GDM1 (cell line): ENCODE measurements at places on chromosomes 6 and 20.

- no peak for DNase-seq
Measured at GRCh38 chr20:623704-624103, 13.6 kb upstream of the TCF15 start.

DNA sequence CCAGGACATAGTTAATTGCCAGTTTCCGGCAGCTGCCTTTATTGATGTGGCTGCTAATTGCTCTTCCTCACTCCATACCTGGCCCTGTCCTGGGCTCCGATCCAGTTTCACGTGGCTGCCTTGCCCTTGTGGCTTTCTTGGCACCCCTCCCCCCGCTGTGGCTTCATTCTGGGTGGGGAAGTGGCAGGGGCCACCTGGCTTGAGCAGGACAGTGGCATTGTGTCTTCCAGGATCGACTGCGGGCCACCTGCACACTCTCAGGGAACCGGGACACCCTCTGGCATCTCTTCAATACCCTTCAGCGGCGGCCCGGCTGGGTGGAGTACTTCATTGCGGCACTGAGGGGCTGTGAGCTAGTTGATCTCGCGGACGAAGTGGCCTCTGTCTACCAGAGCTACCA, 10.8 kb downstream of the MAVS start:
- DNase-seq = no peak

DNA sequence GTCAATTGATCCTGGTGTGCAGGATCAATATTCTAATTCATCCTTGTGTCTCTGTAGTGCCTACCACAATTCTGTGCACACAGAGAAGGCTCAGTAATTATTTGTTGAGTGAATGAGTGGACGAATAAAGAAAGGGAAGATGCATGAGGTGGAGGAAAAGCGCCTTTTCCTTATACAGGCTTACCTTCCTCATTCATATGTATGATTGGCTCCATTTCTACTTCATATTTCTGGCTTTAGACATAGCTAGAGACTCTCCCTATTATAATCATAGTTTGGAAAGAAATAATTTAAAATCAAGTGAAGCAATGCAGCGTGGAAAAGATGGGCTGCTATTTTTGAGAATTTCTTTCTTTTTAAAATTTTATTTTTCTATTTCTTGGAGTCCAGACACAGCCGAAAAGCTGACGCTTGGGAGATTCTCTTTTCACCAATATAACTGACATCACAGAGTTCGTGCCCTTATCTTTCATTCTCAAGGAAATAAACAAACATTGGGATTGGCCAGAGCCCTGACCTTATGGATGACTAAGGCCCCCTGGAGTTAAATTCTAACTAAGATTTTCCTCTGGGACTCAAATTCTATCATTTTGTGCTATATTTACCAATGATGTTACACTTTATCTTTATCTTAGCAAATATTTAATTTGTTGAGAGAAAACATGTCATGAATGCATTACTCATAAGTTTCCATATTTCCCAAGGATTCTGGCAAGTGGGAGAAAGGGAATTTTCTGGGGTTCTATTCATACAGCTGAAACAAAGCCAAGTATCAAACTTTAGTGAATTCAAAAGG, 48.1 kb downstream of the PRL start:
- no peak for DNase-seq

- DNase-seq = peak; percentile 1
Measured at GRCh38 chr6:130027948-130028347, 9.6 kb downstream of the L3MBTL3 start.

DNA sequence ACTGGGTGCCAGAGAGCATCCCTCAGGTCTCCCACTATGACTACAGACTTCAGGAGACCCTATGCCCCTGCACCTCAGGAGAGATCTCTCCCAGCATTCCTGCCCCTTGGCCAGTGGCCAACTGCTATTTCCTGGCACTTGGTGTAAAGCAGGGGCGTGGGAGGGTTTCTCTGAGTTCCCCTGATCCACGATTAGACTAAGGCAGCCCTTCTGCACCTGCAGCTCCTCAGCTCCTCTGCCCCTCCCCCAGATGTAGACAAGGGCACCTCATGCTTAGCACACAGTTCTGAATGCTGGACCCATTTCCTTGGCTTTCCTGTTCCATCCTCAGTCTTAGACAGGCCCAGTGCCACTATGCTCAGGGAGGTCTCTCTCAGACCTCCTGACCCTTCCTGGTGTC, 28.6 kb downstream of the EDN1 start:
- DNase-seq = no peak

GRCh38 chr6:146871611-146872425, 273.0 kb downstream of the ADGB start:
- no peak for DNase-seq

- DNase-seq = no peak
Measured at GRCh38 chr6:109325400-109325801, 56.9 kb downstream of the CD164 start.

DNA sequence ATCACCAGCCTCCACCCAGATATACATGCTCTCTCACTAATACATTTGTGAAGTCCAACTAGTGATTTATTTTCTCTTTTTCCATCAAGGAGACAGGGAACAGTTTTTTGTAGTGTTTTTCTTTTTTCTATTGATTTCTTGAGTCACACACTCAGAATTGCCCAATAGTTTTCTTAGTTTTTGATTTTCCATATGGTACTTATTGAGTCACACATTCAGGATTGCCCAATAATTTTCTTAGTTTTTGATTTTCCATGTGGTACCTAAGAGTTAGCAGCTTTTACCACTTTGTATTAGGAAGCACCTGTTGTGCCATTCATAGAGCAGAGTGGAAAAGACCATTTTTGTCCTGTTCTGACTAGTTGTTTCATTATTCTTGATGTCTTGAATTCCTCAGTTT, 1268.8 kb downstream of the EPHA7 start:
- DNase-seq = no peak

- DNase-seq = no peak
Measured at GRCh38 chr20:40286975-40287531, 402.0 kb downstream of the MAFB start.

DNA sequence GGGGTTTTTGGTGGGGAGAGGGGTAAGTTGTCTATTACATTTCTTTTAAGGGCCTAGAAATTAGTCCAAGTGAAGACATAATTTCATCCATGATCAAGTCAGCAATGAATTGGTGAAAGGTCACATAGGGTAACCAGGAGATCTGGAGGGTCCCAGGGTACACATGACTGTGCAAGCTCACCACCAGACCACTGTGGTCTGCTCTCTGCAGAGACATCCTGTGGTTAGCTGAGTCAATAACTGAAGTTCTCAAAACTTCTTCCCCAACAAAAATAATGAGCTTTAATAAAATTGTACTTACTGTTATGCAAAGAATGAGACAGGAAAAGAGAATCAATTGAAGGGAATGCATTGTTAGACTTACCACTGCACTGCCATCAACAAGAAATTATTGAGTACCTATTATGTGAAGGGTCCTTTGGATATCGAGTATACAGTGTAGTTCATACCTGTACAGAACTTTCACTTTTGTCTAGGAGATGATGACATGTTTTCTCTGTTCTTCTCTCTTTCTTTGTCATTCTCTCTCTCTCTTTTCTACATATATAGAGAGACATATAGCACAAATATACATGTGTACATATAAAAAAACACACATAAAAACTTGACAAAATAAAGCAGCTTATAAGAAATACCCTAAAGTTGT, 209.8 kb downstream of the GJA1 start:
- DNase-seq = peak; percentile 77

- no peak for DNase-seq
Measured at GRCh38 chr20:4158466-4159050, 143.2 kb upstream of the RNF24 start.

DNA sequence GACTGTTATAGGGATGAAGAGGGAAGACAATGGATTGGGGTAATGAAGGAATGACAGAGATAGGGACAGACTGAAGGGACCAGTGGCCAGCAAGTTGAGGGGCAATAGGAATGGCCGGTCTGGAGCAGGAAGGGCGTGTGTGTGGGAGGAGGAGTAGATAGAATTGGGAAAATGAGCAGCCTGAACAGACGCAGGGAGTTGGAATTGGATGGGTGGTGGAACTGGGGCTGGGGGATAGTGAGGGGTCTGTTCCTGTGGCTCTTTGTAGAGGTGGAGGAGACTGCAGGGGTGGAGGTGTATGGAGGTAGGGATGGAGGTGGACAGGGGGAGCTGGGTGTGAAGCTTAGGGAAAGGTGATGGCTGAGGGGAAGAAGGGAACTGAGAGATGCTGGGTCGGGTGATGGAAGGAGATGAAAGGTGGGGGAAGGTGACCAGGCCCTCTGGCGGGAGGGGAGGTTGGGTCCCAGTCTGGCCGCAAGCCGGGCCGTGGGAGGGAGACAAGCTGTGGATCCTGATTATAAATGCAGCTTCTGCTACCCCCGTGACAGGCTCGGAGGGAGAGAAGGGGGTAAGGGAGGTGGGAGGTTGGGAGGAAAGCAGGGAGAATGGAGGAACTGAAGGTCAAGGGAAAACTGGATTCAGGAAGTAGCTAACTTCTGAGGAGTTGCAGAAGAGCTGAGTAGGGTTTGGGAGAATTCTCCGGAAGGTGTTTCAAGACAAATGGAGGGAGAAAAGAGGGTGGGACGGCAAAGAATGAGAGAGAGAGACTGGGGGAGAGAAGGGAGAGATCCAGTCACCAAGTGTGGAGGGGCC, 5.2 kb downstream of the SYNGAP1 start:
- DNase-seq = no peak

DNA sequence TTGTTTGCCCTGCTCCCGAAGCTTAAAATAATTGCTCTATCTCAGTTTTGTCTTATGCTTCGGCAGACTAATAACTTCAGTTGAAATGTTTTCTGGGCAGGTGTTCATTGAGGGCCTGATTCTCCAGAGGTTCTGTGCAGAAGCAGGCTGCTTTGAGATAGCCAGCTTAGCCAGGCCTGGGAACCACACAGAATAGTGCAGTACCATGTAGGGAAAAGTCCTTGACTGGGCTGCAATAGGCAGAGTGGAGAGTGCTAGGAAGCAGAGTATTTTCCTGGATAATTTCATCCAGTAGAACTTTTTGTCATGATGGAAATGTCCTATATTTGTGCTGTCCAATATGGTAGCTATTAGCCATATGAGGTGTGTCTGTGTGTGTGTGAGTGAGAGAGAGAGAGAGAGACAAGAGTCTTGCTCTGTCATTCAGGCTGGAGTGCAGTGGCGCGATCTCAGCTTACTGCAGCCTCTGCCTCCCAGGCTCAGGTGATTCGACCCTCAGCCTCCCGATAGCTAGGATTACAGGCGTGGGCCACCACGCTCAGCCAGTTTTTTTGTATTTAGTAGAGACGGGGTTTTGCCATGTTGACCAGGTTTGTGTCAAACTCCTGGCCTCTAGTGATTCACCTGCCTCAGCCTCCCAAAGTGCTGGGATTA, 15.9 kb downstream of the TOP1 start:
- no peak for DNase-seq

DNA sequence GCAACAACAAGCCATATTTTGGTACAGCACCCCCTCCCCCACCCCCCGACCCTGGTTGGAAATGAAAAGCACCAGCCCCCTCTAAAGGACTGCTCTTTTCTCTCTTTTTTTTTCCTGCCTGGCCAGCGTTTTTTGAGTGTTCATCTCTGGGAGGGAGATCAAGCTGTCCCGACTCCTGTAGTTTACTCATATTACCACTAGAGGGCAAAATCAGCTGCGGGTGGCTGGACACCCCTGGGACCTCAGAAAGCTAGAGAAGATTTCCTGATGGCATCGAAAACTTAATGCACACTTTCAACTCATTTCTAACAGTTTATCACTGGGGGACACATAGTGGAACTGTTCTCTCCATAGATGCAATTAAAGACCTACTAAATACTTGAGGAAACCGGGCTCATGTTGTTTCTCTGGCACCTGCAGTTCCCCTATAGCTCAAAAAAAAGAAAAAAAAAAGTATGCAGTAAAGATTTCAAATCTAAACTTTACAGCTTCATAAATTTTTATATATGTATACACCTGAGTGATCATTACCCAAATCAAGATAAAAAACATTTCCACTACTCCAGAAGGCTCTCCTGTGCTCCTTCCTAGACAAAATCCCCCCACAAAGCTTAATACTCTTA, 24.4 kb downstream of the CNBD2 start:
- peak; percentile 15 for DNase-seq

- peak; percentile 51 for DNase-seq
Measured at GRCh38 chr20:34190679-34191090, 50.5 kb upstream of the ASIP start.

DNA sequence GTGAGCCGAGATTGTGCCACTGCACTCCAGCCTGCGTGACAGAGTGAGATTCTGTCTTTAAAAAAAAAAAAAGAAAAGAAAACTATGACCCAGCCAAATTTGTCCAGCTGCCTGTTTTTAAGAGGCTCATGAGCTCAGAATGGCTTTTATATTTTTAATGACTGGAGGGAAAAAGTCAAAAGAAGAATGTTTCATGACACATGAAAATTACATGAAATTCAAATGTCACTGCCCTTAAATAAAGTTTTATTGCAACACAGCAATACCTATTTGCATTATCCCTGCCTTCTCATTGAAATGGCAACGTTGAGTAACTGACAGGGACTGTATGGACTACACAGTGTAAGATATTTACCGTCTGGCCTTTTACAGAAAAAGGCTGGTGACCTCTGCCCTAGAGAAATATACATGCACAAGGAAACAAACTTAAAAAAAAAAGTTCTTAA, 11.4 kb downstream of the SENP6 start:
- no peak for DNase-seq

DNA sequence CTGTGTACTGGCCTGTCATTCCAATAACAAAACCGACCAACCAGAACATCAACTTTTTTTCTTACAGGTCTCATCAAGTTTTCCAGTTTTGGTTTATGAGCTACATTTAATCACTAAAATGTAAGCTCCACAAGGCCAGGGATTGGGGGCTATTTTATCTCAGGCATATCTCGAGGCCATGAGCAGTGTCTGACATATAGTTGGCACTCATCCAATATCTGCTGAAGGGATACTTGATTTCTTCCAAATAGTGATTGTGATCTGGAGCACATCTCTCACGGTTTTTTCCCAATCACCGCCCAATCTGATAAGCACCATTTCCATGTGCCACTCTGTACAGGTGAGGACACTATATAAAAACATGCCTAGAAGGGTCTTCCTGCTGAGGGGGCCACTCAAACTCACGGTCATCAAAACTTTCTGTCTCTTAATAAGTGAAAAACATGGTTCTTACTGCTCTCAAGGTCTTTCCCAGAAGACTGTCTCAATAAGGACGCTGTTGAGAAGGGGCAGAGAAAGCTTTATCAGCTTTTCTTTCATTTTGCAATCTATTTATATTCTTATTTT, 65.5 kb downstream of the MAN1A1 start:
- no peak for DNase-seq

- no peak for DNase-seq
Measured at GRCh38 chr6:43077333-43077809, 1.3 kb downstream of the PTK7 start.

DNA sequence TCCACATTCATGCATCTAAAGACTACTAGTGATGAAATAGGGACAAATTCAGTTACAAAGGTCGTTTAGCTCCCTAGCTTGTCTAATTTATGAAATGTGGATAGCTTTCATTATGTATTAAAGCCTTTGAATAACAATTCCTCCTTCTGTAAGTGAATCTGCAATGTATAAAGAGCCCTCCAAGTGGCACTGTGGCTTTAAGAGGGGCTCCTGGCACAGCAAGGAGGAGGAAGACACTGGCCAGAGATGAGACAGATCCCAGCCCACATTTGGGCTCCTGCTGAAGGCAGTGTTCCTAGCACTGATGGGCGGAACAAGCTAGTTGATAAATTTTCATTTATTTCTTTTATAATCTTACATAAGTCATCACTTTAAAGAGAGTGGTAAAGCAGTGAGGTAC, 17.6 kb upstream of the FUCA2 start:
- DNase-seq = no peak
